IMR-90 (cell line): ENCODE measurements at places on chromosomes 2 and 18.

DNA sequence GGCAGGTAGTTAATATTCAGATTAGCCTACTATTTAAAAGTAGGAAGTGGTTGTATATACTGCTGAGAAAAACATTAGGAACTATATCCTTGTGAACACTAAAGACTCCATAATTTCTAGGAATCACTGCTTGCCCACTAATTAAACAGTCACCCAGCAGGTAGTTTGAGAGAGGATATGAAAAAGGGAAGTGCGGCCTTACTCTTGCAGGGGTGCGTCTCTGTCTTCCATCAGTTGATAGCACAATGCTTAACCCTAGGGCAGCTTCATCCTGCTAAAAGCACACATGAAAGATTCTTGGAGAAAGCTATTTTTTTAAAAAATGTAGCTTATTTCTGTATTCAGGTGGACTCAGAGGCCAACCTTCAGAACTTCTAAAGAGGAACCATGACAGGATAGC, 53.1 kb upstream of the ATP5MC3 start:
- no peak for DNase-seq

DNA sequence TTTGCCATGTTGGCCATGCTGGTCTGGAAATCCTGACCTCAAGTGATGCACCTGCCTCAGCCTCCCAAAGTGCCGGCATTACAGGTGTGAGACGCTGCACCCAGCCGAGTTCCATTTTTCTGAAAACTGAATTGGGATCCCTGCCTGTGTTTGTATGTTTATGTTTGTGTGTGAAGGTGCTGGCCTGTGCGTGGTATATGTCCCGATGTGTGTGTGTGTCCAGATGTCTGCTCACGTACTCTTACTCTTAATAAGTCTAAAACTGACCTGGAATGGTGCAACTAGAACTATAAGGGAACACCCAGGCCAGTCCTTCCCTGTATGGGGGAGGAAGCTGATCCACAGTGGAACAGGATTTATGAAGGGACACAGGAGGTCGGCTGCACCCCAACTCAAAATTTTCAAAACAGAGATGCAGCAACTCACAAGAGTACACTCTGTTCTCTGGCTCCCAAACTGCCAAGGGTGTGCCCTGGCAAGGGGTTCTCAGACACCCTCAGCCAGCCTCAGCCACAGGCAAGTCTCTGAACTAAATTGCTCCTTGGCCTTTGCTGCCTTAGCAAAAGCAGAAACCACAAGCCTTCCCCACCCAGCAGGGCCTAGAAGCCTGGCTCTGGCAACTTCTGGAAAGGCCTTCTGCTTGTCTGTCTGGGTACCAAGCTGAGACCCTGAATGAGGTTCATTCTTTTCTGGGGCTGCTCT, 36.5 kb downstream of the RHOB start:
- DNase-seq = no peak

GRCh38 chr18:2985628-2986027, 27.3 kb downstream of the LPIN2 start:
- peak; percentile 54 for DNase-seq

DNA sequence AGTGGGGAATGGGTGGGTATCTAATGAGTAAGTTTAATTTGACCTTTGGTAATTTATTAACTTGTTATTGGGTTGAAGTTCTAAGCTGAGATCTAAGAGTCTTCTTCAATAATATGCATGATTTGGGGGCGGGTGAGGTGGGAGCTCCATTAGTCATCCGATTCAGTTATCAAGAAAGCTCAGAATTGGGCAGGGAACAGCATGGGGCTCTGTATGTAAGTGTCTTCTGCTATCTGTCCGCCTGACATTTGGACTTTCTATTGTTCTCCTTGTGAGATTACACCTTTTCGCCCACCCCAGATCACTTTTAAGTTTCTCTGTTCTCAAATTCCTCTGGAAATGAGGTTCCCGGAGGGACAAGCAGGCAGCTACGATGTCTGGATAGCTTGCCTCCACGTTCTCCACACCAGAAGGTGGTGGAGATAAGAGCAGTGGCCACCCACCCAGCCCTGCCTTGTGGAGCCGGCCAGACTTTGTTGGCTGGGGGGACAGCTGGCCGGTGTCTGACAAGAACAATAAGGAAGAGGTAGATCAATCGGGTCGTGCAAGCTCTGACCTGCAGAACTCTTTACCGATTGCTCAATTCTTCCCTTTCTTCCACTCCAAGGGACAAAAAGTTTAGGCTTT, 75.5 kb upstream of the GATA6 start:
- no peak for DNase-seq

- no peak for DNase-seq
Observed at GRCh38 chr2:175903384-175903936, 98.6 kb downstream of the LNPK start.

GRCh38 chr2:107502539-107502938, 324.2 kb upstream of the RGPD4 start:
- no peak for DNase-seq

DNA sequence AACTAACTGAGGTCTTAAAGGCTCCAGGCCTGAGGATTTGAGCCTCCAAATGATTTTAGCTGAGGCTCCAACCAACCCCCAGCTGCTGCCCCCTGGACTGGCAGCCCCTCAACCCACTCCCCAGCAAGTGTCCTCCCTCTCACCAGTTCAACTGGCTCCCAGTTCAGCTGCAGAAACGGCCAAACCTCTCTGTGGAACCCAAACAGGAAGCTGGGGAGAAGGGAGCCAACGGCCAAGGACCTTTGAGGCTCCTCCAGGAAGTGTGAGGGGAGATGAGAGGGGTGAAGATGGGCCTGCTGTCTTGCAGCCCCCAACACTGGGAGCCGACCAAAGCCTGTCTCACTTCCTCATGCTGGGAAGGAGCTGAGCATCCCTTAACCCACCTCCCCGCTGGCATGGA, 24.9 kb downstream of the ZFP36L2 start:
- no peak for DNase-seq

DNA sequence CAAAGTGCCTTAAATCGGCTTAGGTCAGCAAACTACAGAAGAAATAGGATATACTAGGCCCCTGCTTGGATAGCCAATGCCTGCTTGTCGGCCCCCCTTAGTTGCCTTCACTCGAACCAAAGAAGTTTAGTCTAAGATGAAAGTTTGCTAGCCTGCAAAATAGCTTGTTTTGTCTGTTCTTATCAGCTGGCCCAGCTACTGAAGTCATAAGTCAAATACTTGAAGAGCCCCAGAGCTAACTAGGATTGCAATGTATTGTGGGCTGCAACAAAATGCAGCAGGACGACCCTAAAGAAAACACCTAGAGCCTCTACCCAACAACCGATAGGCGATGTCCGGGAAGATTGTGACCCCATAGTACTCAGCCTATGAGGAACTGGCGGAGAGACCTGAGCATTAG, 183.5 kb upstream of the HS6ST1 start:
- no peak for DNase-seq

DNA sequence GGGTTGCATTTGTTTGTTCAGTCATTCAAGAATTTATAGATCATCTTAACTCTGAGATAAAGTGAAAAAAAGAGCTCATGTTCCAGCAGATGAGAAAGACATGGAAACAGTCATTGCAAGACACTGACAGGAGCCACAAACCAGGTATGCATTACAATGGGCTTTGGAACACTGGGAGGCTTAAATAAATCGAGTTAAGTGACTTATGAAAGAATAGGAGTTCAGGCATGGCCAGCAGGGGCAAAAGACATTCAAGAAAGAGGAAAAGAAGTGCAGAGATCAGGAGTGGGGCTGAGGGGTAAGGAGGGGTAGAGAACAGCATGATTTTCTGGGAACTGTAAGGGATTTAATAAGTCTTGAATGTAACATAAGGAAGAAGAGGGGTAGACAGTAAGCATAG, 121.2 kb upstream of the EPC2 start:
- no peak for DNase-seq

DNA sequence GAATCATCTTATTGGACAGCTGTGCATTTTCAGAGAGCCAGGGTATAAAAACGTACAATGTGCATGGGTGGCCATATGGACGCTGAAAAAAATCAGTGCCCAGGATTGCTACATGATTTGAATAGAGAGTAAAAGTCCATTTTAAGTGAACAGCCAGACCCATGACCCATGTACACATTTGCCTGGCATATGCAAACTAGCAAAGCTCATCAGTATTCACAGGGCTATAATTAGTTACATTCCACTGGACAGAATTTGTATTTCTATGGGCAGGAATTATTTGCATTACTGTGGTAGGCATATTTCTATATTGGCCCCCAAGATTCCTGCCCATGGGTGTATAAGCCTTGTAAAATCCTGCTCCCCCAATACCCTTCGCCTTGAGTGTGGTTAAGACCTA, 78.8 kb downstream of the PTH2R start:
- no peak for DNase-seq

- peak; percentile 45 for DNase-seq
Observed at GRCh38 chr2:159045545-159046454, 77.4 kb downstream of the TANC1 start.

- DNase-seq = peak; percentile 34
Observed at GRCh38 chr2:145690183-145690778, 1170.4 kb upstream of the ZEB2 start.

GRCh38 chr2:45652090-45653031, 886 bp downstream of the PRKCE start:
- peak; percentile 57 for DNase-seq

DNA sequence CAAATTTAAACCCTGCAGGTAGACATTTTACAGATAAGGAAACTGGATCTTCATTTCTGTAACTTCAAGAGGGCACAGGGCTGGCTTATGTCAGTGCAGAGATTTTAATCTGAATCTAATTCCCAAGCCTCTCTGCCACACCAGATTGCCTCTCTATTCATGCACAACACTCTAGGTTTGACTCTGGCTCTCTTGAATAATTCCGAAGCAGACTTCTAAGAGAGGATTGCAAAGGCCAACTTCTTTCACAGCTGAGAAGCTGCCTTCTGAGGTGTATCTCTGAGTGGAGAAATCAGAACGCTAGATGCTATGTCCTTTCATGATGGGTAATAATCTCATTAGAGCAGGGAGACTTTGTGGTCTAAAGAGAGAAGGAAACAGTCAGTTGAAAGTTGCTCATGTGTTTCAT, 20.1 kb upstream of the MGAT5 start:
- DNase-seq = no peak

DNA sequence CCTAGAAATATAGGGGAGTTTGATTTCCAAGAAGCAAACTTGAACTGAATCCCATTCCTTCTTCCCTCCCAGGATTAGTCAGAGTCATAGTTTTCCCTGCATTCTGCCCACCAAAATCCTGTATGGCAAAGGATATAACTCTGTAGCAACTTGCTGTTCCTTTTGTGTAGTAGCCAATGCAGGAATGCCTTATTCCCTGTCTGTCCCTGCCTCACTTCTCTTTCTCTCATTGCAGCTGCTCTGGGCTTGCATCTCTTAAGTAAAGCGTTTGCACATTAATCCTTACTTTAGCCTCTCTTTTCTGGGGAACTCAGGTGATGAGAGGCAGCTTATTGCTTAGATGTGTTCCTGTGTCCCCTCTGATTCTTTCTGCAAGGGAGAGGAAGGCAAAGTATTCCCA, 333.1 kb upstream of the VWC2L start:
- DNase-seq = no peak

DNA sequence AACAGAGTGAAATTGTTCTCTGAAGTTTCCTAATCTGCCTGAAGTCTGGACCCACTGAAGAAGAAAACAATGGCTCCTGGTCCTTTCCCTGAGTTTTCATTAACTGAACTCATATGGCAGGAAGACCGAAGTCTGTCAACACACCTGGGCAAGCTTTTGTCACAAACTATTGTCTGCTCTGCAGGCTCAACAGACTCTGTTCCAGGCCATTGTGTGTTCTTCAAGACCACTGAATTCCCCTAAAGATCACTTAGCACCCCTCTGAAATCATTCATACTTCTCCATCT, 6.6 kb upstream of the TMEM37 start:
- DNase-seq = no peak

GRCh38 chr2:175439416-175439815, 257.9 kb upstream of the ATP5MC3 start:
- DNase-seq = no peak

DNA sequence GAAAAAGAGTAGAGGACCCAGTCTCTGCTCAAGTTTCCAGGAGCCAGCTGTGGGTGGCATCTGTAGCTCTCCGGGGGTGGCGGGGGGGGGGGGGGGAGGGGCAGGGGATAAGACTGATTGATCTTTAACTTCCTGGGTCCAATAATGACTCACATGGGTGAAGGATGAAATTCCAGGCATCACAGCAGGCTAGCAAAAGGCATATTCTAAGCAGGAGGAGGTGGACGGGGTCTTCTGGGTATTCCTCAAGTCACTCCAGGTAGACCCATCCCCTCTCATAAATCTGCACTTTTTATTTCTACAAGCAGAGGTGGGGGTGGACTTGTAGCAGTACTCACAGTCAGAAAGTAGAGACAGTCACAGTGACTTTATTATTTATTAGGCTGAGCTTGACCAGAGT, 85.5 kb upstream of the TMEM247 start:
- DNase-seq = no peak

DNA sequence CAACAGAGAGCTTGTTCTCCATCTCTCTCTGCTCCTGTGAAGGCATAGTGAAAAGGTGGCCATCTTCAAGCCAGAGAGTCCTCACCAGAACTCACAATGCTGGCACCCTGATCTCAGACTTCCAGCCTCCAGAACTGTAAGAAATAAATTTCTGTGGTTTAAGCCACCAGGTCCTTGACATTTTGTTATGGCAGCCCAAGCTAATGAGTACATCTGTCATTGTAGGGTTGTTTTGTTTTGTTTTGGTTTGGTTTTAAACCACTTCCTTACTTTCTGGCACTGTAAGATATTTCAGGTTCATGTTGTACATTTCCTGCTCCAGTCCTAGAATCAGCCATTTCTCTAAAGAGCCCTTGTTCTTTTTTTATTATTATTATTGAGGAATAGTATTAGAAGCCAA, 171.2 kb downstream of the CPS1 start:
- no peak for DNase-seq

- DNase-seq = no peak
Observed at GRCh38 chr18:34697891-34698290, 12.2 kb upstream of the DTNA start.

GRCh38 chr18:22311301-22311700, 106.4 kb downstream of the CTAGE1 start:
- peak; percentile 83 for DNase-seq

DNA sequence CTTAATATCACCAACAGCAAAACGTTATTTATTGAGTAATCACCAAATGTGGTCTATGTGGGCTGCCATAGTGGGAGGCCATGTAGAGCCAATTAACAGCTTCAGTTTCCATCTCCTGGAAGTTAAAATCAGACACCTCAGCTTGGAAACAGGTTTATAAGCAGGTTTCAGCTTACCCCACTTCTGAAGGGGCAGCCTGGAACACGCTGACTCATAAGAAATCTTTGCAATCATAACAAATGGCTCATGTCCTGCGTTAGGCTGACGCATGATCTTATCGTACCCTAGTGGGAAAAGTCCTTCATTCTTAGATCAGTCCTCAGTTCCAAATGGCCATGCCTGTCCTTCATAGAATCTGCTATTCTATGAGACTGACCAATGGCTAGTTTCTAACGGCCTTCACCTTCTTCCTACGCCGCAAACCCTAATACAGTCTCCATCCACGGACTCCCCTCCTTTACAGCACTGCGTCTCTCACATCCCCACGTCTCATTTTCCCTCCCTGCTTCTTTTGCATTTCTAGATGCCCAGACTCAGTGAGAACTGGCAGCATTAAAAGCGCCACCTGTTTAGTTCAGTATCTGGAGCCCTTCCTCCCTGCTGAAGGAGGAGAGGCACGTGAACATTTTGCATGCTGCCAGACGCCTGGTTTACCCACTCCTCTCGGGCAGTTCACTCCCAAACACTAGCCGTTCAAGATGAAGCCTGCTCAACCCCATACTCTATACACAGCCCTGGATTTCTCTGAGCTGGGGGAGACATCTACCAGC, 24.2 kb upstream of the BZW1 start:
- peak; percentile 98 for DNase-seq

GRCh38 chr18:392928-393573, 107.5 kb downstream of the COLEC12 start:
- DNase-seq = no peak

GRCh38 chr2:46798998-46799698, 116.5 kb downstream of the MCFD2 start:
- peak; percentile 77 for DNase-seq
